Stimulated activated CD4-positive, alpha-beta T cell treated with anti-CD3 and anti-CD28 coated beads, Interleukin-15, amount 100 ng/mL, for 48 hours (primary cell): ENCODE measurements at places on chromosomes 13 and 19.

DNA sequence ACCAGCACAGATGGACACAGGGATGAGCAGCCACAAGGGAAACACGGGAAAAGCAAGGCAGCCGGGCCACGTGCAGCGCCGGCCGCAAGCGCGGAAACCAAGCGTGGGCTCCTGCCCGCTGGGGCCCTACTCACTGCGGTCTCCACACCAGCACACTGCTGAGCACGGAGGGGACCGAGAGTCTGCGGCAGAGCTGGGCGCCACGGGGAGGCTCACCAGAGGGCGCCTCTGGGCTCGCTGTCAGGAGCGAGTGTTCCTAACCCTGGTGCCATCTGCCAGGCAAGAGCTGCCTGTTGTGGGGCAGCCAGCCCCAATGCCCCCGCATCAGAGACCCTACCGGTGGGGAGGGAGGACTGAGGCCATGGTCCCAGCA is 26.5 kb downstream of the MPND start:
- DNase-seq: peak; percentile 70

GRCh38 chr13:43924549-43925245 is 45.0 kb downstream of the LACC1 start:
- DNase-seq: no peak

GRCh38 chr19:4519521-4520277 is 1.4 kb upstream of the PLIN4 start:
- no peak for DNase-seq

DNA sequence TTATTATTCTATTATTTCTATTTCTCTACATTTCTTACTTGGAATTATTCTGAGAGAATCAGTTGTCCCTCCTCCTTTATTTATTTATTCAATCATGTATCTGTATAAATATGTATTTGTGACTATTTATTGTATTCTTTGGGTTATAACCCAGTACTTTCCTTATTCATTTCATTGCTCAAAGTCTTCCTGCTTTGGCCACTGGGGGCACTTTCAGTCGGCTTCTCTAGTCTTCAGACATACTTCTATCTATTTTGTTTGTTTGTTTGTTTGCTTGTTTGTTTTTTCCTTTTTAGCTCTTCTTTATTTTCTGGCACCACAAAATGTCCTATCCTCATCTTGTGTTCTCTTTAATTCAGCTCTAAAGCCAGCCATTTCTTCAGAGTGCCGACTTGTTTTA is 260.4 kb downstream of the NALCN start:
- no peak for DNase-seq

GRCh38 chr13:40132249-40132648 is 476.8 kb downstream of the COG6 start:
- peak; percentile 36 for DNase-seq

DNA sequence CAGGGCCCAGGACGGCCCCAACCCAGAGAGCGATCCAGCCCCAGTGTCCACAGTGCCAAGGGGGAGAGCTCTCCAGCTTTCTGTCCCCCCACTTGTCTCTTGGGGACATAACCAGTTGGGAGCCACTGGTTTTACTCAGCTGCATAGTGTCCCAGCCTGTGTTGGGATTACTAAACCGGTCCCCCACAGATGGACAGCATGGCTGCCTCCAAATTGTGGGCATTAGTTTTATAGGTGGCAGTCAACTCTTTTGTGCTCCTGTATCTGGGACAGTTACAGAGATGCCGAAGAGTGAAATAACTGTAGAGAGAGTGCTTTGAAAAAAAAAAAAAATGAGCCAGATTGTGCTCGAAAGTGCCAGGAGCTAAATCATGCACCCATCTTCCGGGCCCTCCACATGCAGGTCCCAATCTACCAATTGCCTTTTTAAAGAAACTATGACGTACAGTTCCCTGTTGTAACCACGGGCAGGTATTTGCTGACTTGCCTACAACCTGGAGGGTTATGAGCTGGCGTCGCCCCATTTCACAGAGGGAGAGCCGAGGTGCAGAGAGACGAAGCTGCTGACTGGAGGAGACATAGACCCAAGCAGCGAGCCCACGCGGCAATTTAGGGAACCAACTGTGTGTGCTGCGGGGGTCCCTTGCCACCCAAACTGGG is 2.4 kb upstream of the NFIC start:
- no peak for DNase-seq

DNA sequence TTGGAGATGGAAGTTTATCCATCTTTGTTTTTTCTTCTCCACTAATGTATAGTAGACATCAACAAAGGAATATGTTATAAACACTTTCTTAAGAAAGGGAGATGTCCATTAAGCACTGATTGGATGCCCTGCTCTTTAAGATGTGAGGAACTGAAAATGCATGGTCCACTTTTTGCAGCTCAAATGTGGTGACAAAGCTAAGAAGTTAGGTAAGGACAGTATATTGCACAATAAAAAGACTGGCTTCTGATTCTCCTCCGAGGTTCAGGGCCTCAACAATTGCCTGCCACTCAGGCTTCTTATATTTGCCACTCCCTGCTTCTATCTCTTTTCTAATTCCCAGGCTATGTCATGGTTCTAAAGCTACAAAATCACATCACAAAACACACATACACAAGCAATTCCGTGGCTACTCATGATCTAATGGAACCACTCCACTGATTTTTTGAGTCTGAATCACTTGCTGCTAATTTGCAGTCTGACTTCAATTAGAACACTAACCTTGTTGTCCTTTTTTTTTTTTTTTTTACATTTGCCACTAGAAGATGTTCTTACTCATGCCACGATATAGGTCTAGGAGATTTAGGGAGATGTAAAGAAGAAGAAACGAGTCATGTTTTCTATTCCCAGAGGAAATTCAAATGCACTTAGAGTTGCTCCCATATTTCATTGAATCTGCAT is 29.6 kb upstream of the TNFSF11 start:
- no peak for DNase-seq

- DNase-seq: no peak
Observed at GRCh38 chr19:32676895-32677359, 1.3 kb downstream of the RGS9BP start.

DNA sequence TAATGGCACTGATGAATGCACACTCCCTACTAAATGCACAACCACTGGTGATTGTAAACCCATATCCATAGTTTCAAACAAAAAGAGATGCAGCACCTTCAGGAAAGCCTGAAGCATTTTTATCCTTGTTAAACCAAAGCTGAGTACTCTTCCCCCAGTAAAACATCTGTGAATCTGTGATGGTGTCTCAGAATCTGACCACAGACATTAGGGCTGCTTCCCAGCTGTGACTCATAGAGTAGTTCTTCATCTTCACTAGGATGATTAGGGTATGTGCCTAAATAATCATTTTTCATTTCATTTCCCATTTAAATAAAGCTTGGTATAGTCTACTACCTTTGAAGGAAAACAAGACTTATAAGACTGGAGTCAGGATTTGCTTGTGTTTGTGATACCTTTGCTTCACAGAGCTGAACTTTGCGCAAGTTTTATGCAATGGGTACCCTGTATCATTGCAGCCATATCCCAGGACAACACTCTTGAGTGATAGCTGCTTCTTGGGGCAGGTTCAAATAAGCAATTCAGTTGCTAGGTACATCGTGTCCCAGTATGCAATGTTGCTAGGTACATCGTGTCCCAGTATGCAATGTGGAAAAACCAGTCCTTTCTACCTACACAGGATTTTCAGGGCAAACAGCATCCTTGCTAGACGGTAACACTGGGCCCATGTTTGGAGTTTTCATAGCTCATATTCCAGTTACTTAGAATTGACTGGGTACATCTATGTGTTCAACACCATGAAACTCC is 277.1 kb downstream of the IRS2 start:
- no peak for DNase-seq

GRCh38 chr13:28569886-28570285 is 75.0 kb upstream of the FLT1 start:
- no peak for DNase-seq

DNA sequence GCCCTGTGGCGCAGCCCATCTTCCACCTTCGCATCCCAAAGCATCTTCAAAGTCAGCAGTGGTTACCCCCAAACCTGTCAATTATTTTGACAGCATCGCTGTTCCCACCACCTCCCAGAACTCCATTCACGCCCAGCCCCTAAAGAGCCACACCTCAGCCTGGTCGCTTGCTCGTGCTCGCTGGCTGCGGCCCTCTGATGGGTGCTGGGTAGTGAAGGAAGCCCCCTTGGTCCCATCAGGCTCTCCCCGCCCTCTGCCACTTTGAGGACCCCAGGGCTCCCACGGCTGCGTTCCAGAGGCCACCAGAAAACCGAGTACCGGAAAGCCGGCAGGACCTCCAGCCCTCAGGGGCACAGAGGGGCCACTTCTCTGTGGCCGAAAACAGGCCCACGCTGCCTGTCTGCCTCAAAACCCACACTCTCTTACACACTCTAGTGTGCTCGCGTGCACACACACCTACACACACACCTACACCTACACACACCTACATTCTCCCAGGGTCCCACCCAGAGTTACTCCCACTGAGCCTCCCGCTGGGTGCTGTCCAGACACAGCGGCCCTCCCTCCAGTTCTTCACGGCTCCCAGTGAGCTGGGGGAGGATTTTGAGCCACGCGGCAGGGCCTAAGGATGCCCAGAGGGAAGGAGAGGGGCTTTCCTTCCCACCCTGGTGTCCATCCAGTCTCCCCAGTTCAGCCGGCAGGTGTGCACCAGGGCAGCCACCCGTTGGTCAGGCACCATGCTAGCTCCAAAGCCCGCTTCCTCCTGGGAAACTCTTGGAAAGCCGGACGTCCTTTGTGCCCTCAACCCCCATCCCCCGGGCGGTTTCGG is 1.9 kb downstream of the VSTM2B start:
- DNase-seq: no peak

GRCh38 chr13:72097568-72097967 is 230.6 kb upstream of the DACH1 start:
- DNase-seq: no peak

- DNase-seq: no peak
Observed at GRCh38 chr13:71644579-71644978, 222.4 kb downstream of the DACH1 start.

DNA sequence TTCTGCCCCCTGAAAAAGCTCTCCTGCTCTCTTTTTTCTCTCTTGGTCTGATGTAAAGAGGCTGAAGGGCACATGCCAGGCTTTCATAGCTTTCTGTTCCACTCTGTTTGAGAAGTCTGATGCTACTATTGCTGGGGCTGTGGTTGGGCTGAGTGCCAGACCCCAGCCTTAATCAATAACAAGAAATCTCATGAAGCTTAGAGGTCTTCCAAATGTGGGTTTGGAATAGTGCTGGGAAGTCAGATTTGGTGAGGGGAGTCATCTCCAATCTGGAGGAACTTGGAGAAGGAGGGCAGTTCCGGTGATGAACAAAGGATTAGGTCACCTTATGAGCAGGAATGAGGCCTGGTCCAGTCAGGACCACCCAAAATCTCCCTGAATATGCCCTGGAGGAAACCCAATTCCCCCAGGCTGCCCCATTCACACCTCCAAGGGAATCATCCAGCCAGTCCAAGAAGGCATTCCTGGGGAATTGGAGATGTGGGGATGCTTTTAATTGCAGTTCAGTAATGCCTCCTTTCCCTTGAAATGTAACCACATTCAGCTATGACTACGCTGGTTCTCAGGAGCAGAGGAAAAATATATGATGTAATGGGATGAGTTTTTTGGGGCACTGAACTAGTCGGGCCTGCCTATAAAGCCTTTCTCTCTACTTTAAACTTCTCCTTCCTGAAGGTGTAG is 102.0 kb downstream of the STARD13 start:
- no peak for DNase-seq

- DNase-seq: peak; percentile 85
Observed at GRCh38 chr13:49495783-49496762, at the start of gene PHF11. TSS of gene PHF11 (plus strand) at chr13:49495953. CDS start at chr13:49496002, 49 bp downstream.

- DNase-seq: no peak
Observed at GRCh38 chr13:74110053-74110452, 24.2 kb downstream of the KLF12 start.

GRCh38 chr13:77430377-77430951 is 103.6 kb upstream of the MYCBP2 start:
- DNase-seq: no peak

DNA sequence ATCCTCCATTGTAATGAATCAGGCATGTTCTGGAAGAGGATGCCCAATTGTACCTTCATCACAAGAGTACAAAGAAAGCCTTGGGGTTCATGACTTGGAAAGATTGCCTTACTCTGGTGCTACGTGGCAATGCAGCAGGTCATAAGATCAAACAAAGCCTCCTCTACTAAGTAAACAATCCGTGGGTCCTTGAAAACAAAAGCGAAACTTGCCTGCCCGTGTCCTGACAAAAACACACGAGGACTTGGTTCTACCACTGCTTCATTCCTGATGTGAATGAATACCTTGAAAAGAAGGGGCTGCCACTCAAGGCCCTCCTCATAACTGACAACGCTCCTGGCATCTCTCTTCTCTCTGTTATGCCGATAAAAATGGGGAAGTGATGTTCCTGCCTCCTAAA is 18.9 kb downstream of the ZNF563 start:
- DNase-seq: no peak

- no peak for DNase-seq
Observed at GRCh38 chr13:113643593-113643992, 14.4 kb downstream of the ATP4B start.

- no peak for DNase-seq
Observed at GRCh38 chr13:33303855-33304597, 18.5 kb upstream of the STARD13 start.

DNA sequence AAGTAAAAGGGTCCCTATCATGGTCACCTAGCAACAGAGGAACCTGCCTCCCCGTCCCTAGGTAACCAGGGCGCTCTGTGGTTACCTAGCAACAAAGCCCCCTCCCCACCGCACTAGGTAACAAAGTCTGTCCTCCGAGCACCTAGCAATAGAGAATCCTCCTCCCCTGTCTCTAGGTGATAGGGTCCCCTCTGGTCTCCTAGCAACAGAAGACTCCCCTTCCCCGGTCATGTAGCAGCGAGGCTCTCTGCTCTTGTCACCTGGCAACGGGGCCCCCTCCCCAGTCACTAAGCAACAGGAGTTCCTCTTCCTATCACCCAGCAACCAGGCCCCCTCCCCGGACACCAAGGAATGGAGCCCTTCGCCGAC is 307 bp downstream of the JOSD2 start:
- DNase-seq: no peak

DNA sequence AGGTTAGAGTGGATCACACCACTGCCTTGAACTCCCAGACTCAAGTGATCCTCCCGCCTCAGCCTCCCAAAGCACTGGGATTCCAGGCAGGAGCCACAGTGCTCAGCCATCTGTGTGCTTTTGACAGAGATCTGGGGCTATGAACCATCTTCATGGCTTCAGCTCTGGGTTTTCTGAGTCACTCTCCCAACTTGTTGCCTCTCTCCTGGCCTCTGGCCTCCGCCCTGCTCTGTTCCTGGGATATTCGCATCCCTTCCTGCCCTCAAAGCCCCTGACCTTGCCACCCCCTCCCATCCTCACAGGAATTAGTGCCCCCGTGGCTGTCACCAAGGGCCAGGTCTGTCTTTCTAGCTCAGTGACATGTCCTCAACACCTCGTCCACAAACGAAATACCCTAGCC is 5.7 kb upstream of the GMIP start:
- DNase-seq: no peak

- no peak for DNase-seq
Observed at GRCh38 chr13:51420681-51421490, 31.9 kb downstream of the INTS6 start.

- DNase-seq: no peak
Observed at GRCh38 chr13:49140910-49141611, 79.1 kb upstream of the MLNR start.
